ENCODE measurements at places on chromosomes 11 and 22. TPM values are rescaled to one million over a fixed set of nuclear protein-coding genes. Genes with fewer than 3 reads are reported as not detected.

The CDC45 gene
- 1.8 TPM for total RNA-seq

The PRG3 gene
- not detected for total RNA-seq

The SORL1 gene
- 1.6 TPM for total RNA-seq

The OVOL1 gene
- total RNA-seq, result not detected
